ENCODE measurements at places on chromosomes 1 and 21.

- no peak for DNase-seq
These were observed 315.7 kb upstream of the USP25 start for GRCh38 chr21:15414057-15414456.

DNA sequence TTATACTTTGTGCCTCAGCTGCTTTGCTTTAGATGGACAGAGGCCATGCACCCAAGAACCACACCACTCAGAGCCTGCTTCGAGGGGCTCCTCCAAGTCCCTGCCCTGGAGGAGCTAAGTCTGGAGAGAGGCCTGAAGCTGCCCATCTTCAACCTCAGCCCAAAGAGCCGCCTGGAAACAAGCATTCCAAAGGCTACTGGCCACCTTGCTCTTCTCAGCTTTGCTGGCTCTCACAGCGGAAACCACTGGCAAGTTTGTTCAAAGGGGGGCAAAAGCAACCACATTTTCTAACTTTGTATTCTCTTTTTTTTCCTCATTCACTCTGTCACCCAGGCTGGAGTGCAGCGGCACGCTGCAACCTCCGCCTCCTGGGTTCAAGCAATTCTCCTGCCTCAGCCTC, 23.2 kb downstream of the VPS26C start:
- no peak for DNase-seq

DNA sequence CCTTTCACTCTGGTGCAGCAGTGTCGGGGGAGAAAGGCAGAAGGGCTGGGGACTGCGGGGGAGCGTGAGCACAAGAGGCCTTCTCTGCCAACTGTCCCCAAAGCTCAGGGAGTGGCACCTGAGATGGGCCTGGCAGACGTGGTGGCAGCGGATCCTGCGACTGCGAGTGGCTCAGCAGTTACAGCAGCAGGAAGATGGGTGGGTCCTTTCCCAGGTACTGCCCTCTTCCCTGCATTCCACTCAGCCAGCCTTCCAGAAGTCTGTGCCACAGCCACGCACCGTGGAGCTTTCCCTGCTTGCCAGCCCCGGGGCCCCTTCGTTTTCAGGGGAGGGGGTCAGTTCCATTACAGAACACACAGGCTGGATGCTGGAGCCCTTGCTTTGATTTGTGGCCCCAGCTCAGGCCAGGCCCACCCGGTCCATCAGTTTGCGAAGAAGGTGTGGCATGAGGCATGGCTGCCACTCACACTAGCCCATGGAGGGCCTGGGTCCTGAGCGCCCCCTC, 17.2 kb downstream of the MTHFR start:
- DNase-seq, result no peak

GRCh38 chr1:201916649-201917249, 28.1 kb downstream of the SHISA4 start:
- no peak for DNase-seq

GRCh38 chr1:217048104-217048707, 325.0 kb upstream of the ESRRG start:
- DNase-seq, result no peak

DNA sequence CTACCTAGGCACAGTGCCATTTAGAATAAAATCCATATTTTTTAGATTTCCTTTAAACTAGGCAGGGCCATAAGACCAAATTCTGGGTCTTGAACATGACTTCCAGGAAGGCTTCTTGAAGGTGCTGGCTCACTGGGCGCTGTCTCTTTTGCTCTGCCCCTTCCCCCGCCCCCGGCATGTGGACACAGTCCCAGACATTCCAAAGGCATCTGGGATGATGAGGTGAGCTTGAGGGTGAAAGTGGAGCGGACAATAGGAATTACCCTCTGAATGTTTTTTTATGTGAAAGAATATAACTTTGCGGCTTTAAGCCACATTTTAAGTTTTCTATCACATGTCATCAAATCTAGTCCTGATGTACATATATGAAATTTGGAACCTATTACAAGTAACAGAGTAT, 29.4 kb downstream of the RWDD3 start:
- DNase-seq, result no peak

DNA sequence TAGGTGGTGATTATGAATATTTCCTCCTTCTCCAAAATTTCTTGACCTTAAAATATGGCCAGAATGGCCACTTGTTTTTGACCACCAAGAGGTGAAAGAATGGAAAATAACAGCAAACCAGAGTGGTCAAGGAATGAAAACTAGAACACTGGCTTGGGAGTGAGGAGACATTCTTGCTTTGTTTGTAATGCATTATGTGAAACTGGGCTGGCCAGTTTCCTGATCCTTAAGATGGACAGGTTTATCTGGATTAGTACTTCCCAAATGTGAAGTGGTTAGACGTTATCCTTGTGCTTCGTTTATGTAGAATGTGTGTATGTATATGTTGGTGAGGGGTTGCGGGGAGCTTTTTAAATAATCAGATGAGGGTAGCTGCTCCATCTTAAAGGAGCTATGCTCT, 12.8 kb downstream of the PLA2G4A start:
- DNase-seq, result no peak

- DNase-seq, result no peak
These were observed 27.3 kb upstream of the ZNF362 start for GRCh38 chr1:33228935-33229487.

- DNase-seq, result no peak
These were observed 13.2 kb downstream of the SEMA6C start for GRCh38 chr1:151133018-151133806.

GRCh38 chr1:36092798-36093185, 4.1 kb downstream of the ADPRS start:
- DNase-seq, result no peak

DNA sequence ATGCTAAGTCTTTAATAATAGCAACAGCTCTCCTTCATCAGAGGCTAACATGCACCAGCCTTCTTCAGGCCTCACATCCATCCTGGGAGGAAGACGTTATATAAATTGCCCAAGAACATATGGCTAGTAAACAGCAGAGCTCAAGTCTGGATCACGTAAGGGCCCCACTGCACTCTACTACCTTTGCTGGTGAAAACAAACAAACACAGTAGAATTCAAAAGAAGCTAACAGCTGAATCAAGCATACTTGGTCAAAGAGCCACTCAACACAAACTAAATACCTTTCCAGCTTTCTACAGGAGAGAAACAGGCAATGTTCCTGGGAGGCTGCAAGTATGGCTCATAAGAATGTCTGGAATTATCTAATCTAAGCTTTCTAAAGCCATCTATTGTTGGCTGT, 66.0 kb downstream of the WLS start:
- DNase-seq, result no peak

DNA sequence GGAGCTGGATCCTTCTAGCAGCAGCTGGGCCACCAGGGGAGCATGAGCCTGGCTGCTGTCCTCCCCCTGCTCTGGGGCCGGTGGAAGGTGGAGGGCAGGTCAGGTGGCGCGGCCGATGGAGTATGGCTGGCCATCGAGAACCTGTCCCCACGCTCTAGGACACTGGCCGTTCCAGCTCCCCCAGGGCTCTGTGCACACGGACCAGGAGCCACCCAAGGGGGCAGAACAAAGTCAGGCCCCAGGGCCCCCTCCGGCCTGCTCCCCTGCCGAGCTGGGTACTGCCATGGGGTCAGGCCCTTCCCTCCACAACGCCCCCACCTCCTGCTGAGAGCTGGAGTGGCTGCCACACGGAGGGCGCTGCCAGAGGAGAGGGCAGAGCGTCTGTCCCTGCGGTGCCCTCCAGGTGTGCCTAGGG, 4.5 kb upstream of the PLCH2 start:
- no peak for DNase-seq

DNA sequence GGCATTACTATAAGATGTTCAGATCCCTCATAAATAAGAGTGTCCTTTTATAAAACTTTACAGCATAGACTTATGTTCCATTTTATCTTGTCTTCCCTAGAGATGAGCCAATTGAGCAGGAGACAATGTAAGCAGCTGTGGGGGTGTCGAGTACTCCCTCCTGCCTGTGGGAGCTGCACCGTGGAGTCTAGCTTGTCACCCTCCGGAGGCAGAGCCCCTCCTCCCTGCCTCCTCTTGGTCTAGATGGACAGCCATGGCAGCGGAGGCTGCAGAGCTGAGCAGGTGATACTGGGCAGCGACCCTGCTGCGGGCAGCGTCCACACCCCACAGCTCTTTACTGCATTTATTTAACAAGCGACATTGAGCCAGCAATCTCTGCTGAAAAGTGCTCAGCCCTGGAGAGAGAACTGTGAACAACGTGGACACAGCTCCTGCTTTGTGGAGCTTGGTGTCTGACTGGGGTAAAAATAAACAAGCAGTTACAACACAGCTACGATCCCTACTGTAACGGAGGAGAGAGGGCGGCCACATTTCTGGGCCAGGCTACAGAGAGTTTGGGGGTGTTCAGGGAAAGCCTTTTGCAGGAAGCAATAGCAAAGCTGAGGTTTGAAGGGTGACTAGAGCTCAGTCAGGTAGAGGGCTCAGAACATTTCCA, 12.8 kb upstream of the KIF21B start:
- no peak for DNase-seq

- no peak for DNase-seq
These were observed 442.9 kb downstream of the PTPRC start for GRCh38 chr1:199081739-199082138.

DNA sequence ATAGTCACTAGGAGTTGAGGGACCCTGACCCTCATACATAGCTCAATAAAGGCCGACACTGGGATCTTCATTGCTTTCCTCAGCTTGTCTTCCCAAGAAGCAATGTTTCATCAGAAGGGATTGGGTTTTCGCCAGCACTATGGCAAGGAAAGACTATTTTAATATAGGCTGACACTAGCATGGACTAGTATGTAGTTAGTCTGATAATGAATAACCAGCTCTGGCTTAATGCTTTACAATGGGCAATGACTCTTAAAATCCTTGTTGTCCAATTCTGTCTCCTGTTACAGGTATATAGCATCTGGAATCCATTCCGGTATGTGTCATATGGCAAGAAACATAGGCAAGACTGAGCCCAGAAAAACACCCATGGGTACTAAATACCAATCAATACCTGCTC, 15.3 kb upstream of the SYT2 start:
- no peak for DNase-seq

DNA sequence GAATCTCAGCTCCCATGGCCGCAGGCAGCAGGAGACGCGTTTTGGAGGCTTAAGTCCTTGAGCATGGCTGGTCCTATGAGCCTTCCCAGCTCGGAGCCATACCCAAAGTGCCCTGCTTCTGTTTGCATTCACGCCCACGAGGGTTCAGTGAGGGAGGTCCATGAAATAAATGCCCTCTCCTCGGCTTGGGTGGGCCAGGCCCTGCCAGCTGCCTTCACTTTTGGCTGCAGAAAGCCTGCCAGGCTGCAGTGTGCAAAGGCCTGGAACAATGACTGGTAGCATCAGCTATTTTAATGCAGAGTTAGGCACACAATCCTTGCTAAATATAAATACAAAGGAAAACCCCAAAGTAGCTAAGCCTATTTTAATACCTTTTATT, 49.4 kb downstream of the H3-3A start:
- DNase-seq, result no peak

DNA sequence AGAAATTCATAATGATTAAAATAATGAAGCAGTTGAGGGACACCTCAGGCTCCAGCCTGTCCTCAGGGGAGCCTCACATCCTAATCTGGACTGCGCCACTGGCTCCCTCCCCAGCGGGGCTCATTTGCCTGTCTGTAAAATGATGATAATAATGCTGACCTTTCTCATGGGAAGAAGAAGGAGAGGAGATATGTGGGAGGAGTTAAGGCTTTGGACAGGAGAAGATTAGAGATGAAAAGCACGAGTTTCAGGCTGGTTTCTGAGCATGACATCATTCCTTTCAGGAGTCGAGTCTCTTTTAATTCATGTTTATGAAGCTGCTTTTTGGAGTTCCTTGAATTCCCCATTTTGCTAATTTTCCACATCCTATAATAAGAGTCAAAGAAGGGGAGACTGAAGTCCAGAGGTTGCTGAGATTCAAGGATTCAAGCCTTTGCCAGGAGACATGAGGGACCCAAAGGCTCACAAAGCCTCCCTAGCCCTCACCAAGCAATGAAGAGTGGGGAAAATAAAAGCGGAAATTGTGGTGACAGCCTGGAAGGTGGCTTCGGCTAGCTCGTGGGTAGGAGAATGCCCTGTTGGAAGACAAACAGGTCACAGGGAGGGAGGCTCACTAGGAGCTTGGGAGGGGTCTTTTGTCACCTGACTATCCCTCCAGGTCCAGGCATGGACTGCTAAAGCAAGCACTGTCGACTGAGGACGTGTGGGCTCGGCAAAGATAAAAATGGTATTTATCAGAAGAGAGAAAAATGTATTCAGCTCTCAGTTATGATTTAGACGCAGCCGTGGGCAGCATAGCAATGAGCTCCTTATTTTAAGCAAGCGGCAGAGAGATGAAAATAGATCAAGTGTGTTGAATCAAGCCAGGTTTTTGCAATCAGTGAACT, 27.5 kb upstream of the STMN1 start:
- DNase-seq, result no peak

DNA sequence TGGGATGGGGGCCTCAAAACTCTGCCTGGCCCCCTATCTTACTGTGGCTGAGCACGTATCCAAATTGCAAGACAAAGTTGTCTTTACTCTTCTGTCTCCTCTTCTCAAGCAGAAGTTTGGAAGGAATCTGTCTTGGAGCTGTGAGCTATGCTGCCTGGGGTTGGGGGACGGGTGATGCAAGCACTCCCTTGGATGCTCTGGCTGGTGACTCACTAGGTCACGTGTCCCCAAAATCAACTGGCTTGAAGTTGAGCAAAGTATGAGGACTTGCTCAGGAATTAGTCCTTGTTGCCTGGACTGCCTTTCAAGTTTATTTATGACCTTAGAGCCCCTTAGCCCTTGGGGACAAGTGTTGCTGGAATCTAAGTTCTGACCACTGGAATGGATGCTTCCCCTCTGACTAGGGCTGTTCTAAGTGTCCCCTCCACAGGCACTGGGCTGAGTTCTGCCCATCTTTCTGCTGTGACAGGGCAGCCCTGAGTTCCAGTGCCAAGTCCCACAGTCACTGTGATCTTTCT, 269.5 kb downstream of the HHAT start:
- DNase-seq, result no peak

DNA sequence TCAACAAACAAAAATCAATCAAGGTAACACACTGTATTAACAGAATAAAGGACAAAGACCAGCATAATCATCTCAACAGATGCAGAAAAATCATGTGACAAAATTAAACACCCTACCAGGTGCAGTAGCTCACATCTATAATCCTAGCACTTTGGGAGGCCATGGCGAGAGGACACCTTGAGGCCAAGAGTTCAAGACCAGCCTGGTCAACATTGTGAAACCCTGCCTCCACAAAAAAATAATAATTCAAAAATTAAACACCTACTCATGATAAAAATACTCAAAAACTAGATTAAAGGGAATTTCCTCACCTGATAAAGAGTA, 35.3 kb downstream of the PIK3R3 start:
- DNase-seq, result no peak

DNA sequence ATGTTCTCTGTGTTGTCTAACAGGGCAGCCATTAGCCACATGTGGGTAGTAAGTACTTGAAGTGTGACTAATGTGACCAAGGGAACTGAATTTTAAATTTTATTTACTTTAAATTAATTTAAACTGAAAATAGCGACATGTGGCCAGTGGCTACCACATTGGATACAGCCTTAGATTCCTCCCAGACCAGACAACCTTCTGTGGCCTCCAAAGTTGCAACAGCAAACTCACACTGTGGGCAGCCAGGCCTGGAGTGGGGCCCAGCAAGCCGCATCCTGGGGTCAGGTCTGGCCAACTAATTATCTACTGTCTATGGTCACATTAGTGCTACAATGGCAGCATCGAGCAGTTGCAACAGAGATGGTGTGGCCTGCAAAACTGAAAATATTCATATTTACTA, 11.7 kb downstream of the EIF2D start:
- DNase-seq, result no peak
